Right kidney (tissue), 9 donors: ENCODE measurements at places on chromosomes 7 and 10.

DNA sequence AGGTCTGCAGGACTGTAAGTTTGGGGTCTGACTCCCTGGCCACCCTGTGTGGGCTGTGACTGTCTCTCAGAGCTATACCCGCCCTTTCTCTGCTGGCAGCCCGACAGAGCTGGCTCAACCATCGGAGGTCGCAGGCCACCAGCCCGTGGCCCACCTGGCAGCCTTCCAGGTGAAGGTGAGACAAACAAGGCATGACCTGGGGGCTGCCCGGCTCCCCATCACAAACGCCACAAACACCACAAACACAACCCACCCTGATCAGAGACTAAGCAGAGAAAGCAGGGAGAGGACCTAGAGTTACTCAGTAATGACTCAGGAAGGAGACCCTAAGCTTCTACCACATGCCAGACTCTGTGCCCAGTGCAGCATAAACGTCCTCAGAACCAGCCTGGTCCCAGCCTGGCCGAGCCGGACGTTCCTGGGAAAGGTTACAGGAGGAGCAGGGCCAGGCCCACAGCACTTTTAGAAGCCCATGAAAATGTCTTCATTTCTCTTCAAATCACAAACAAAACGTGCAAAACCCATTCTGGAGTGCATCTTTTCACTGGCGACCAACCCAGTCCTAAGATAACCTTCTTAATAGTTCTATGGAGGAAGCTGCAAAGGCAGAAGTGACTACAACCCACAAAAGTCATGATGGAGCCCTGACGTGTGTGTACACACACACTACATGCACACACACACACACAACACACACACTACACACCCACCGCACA, 66.8 kb downstream of the MKI67 start:
- DNase-seq = no peak

GRCh38 chr7:50266635-50267386, 37.7 kb upstream of the IKZF1 start:
- no peak for DNase-seq

GRCh38 chr10:95346715-95347401, 56.1 kb upstream of the PDLIM1 start:
- DNase-seq = no peak

DNA sequence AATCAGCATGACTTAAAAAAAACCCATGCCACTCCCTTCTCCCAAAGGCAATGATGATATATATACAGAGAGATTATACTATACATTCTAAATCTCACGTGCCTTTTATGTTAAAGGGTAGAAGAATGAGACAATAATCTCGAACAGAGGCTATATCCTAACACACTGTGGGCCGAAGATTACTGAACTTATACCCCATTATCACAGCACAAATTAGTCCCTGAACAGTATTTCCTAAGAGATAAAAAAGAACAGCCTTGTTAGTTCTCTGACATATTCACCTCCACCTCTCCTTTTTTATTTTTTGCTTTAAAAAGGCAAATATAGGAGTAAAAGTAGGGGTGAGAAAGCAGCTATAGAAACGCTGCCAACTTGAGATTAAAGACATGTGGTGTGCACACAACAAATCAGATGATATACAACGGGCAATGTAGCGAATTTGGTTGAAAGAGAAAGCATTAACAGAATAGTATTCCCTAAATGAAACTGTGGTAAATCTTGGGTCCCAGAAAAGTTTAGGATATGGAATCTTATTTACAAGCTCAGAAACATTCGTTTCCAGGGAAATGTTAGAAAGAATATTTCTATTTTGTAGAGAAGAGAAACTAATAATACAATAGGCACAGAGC, 69.5 kb downstream of the JMJD1C start:
- DNase-seq = no peak

GRCh38 chr7:117259615-117260014, 63.2 kb downstream of the WNT2 start:
- DNase-seq = no peak

- DNase-seq = no peak
Observed at GRCh38 chr10:124909563-124909962, 32.4 kb upstream of the ZRANB1 start.

- DNase-seq = peak; percentile 26
Observed at GRCh38 chr7:159068488-159068811, 76.2 kb downstream of the VIPR2 start.

- DNase-seq = no peak
Observed at GRCh38 chr10:3762309-3762708, 22.7 kb downstream of the KLF6 start.

DNA sequence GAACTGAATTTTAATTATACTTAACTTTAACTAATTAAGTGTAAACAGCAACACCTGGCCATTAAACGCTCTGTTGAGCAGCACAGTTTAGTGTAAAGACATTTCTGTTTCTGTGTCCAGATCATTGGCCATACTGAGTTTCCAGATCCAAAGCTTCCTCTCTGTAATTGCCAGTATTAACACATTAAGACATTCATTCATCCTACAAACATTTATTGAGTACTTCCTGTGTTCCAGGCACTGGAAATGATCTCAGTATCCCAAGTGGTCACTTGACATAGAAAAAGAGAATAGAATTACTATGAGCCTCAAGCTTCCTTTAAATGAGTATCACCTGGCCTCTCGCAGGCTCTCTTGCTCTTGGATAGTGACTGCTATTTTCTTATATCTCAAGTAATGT, 618.1 kb downstream of the SORCS3 start:
- no peak for DNase-seq

- no peak for DNase-seq
Observed at GRCh38 chr10:124605001-124605370, 139.2 kb downstream of the FAM53B start.

GRCh38 chr10:34824870-34825269, 9.8 kb upstream of the PARD3 start:
- no peak for DNase-seq

DNA sequence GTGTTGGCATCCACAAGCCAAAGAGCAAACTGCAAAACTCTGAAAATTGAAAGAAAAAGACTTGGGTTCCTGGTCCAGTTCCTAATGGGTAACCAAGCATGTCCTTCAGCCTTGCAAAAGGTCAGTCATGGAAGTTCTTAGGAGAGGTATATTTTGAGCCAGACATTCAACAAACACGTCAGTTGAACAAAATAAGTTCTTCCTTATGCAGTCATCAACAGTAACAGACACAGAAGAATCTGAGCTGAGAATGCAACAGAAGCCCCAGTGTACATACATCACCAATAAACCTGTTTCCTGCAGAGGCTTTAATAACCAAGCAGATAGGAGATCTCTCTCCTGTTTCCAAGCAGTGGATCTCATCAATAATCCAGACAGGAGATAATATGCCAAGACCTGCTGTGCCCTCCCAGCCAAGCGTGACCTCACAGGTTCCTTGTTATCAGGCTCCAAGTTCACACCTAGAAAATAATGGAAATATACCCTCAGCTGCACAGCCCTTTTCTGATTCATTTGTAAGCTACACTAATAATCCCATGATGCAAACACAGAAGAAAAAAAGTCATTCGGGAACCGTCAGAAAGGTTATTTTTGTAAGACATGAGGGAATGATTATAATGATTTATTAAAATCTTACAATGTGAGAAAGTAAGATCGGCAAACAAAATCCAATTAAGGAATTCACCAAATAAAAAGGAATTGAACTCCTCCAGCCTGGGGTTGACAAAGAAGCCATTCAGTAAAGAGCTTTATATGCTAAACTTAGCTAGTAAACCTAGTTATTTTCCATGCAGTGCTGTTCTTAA, 90.7 kb downstream of the DGKI start:
- no peak for DNase-seq

DNA sequence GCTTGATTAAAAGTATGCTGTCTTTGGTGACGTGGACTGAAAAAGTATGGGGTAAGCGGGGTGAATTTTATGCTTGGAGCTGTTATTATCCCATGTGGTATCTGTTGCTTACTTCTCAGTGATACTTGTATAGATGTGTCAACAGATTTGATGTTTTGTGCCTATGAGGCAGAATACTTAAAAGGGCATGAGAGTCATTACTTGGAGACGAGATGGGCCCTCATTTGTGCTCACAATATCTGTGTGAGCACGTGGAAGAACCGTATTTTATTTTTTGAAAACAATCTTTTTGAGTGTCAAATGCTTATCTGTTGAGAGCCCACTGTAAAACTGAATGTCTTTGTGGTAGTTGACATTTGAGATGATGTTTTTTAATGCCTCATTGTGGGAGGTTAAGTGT, 281.9 kb downstream of the EXOC4 start:
- no peak for DNase-seq

DNA sequence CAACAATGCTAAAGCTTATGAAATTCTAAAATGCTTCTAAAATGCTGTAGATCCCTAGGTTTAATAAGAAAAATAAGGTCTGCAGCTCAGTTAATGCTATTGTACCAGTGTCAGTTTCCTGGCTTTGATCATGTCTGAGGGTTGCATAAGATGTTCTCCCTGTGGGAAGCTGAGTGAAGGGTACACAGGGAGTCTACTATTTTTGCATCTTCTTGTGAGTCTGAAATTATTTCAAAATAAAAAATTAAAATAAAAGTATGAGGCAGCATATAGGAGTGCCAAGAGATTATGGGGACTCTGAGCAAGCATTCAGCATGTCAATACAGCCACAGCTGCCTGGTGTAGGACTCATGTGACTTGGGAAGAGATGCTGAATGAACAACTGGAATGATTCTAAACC, 14.7 kb downstream of the CHST15 start:
- no peak for DNase-seq

DNA sequence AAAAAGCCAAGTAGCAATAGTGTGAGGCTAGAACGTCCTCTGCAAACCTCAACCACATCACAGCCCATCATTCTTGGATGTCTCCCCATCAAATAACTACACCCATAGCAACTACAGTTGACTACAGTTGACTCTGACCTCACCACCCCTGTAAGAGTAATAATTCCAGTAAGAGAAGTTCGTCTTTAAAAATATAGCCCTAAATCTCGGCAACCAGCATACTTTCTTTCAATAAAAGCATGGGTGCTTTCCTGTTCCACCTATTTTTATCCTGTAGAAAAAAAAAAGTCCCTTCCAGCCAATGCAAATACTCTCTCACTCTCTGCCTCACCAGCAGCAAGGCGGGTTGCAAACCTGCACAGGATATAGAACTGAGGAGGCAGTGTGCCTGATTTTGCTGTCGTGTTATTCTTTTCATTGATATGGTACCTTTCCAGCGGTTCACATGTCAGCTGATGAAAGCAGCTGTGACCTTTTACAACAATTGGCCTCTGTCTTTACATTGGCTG, 187.5 kb upstream of the NFE2L3 start:
- no peak for DNase-seq

DNA sequence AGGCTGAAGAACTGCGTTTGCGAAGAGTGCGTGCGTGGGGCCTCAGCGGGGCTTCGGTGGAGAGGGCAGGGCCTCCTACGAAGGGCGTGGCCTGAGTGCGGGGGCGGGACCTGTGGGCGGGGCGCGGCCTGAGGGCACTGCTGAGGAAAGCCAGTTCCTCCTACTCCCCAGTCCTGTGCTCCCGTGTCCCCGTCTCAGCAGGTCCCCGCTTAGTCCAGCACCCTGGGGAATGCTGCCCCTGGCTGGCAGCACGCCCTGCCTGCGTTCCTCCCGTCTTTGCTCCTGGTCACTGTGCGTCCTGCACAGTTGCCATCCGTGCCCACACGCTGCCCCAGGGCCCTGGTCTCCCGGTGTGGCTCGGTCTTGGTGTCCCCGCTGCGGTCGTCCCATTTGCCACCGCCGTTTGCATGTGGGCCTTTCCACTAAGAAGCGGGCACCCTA, 177.1 kb downstream of the ZNF248 start:
- no peak for DNase-seq

GRCh38 chr10:34195364-34196057, 619.6 kb downstream of the PARD3 start:
- no peak for DNase-seq

DNA sequence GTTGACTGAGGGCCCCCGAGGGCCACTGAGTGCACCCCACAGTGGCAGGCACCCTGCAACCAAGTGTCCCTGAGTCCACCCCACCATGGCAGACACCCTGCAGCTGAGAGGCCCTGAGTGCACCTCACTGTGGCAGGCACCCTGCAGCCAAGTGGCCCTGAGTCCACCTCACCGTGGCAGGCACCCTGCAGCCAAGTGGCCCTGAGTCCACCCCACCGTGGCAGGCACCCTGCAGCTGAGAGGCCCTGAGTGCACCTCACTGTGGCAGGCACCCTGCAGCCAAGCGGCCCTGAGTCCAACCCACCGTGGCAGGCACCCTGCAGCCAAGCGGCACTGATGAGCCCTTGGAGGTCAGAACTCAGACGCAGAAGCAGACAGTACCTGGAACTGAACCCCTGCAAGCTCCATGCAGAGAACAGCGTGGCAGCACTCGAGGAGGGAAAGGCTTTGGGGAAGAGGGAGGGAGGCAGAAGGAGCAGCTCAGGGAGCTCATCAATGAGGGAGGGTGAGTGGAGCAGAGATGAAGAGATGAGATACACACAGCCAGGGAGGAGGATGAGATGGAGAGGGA, 156.5 kb downstream of the WDR37 start:
- DNase-seq = no peak

DNA sequence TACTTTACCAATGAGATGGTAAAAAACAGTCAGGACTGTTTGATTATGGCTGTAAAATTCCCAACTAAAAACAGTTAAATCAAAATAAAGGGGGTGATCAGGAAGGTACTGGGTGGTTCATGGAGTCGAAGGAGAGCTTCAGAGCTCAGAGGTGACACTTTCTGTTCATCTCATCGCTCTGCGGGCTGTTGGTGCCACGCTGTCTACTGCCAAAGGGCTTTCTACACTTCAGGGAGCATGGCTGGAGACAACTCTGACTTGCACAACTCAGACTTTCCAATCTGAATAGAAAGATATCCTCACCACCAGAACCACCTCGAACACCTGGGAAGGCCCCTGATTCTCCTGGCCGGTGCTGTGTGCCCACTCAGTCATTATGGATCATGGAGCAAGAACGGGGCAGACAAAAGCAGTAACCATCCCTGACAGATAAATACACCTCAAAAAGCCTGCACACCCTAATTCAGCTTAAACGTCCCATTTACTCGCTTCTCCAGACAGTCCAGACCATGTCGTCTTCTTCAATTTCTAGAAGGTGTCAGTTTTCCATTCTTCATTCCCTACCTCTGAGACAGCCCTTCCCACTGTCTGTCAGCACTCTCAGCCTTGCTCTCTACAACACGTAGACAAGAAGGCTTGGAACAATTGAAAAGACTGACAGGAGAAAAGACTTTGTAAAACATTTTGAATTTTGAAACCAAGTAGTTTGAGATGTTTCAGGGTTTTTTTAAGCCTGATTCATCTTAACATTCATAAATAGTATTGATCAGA, 348.7 kb upstream of the NFE2L3 start:
- no peak for DNase-seq

GRCh38 chr10:126454045-126454751, 65.9 kb upstream of the ADAM12 start:
- DNase-seq = no peak

- DNase-seq = peak; percentile 78
Observed at GRCh38 chr7:98617051-98617959, at the start of gene NPTX2. Gene NPTX2 (plus strand): TSS chr7:98617285. CDS start chr7:98617462, 177 bp downstream.

GRCh38 chr7:142795339-142795863, 24.6 kb downstream of the PRSS2 start:
- no peak for DNase-seq

GRCh38 chr7:6123843-6124242, 92.7 kb downstream of the ANKRD61 start:
- no peak for DNase-seq

GRCh38 chr7:96287132-96287531, 34.8 kb downstream of the SLC25A13 start:
- DNase-seq = no peak

- no peak for DNase-seq
Observed at GRCh38 chr7:497946-498655, 21.5 kb downstream of the PDGFA start.

- no peak for DNase-seq
Observed at GRCh38 chr7:134623193-134623592, 23.5 kb upstream of the BPGM start.

- DNase-seq = no peak
Observed at GRCh38 chr10:99368646-99369045, 39.5 kb downstream of the CNNM1 start.
